Renal cortical epithelial cell (primary cell): ENCODE measurements at places on chromosomes 12 and 14. TPM values are rescaled to one million over a fixed set of nuclear protein-coding genes. Genes with fewer than 3 reads are reported as not detected.

GRCh38 chr14:100622708-100623485 is 35.7 kb upstream of the BEGAIN start:
- DNase-seq = no peak

- DNase-seq = no peak
Measured at GRCh38 chr14:38089123-38089522, 118.6 kb upstream of the SSTR1 start.

- no peak for DNase-seq
Measured at GRCh38 chr12:90245391-90245790, 536.8 kb upstream of the ATP2B1 start.

GRCh38 chr12:15318841-15319240 is 3.5 kb upstream of the PTPRO start:
- no peak for DNase-seq

GRCh38 chr12:132208153-132208823 is 64.0 kb downstream of the NOC4L start:
- no peak for DNase-seq

DNA sequence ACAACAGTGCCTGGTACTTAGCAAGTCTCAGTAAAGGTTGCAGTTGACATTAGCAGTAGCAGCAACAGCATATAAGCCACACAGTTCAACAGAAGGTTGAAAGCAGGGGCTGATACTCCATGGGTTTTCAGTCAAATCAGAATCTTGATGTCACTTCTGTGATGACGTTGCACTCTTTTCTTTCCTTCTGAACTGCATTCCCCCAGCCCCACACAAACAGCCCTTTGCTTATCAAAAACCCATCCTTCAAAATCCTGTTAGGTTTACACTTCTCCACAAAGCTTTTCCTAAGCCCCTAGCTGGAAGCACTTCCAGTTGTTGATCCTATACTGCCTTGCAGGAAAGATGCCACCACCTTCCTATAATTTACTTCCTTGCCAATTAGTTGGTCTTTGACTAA is 34.0 kb upstream of the KCNK13 start:
- no peak for DNase-seq

- DNase-seq = no peak
Measured at GRCh38 chr12:4121506-4122020, 152.0 kb upstream of the CCND2 start.

DNA sequence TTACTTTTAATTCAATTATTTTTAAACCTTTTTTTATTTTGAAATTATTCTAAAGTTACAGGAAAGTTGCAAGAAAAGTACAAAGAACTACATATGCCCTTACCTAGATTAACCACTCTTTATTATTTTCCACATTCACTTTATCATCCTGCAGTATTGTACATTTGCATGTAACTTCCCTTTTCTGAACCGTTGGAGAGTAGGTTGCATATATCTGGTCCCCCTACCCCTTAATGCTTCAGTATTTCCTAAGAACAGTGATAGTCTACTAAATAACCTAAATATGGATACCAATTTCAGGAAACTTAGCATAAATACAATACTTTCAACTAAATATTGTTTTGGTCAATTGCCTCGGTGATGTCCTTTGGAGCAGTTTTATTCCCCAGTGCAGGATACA is 15.0 kb downstream of the G2E3 start:
- DNase-seq = no peak

DNA sequence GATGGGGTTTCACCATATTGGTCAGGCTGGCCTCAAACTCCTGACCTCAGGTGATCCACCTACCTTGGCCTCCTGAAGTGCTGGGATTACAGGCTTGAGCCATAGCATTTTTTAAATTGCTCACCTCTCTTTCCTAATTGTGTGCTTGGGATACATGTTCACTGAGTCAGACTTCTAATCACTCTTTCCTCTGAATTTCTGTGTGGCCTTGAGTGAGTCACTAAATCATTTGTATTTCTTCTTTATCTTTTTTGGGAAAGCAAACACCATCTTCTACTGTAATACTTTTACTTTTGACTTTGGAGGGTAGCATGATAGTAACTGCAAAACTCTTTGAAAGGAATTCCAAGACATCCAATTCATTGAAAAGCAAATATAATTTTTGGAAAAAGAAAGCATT is 60.8 kb downstream of the FLRT2 start:
- peak; percentile 36 for DNase-seq

DNA sequence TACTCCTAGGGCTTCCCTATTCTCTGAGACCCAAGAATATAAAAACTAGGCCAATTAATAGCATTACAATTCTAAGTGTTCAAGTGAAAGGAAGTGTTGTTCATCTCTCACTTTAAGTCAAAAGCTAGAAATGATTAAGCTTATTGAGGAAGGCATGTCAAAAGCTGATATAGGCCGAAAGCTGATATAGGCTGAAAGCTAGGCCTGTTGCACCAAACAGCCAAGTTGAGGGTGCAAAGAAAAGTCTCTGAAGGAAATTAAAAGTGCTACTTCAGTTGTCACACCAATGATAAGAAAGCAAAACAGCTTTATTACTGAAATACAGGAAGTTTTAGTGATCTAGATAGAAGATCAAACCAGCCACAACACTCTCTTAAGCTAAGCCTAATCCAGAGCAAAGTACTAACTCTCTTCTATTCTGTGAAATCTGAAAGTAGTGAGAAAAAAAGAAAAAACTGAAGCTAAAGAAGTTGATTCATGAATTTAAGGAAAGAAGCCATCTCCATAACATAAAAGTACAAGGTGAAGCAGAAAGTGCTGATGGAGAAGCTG is 68.9 kb downstream of the SLC6A15 start:
- no peak for DNase-seq

- no peak for DNase-seq
Measured at GRCh38 chr12:132196038-132196872, 52.0 kb downstream of the NOC4L start.

DNA sequence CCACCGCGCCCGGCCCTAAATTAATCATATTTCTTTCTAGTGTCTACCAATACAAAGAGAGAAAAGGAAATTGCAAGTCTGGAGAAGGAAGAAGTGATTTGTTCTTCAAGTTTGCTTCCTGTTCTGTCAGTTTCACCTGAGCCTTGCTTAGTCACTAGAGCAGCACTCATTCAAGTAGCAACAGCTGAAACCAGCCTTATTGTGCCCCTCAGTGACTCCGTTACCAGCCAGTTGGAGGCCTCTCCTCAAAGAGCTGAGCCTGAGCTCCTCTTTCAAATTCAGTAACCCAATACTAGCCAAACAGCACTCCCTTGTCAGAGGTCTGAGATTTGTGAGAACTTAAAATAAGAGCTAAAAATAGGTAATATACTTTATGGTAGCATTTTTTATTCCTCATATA is 17.4 kb downstream of the PAWR start:
- no peak for DNase-seq

- no peak for DNase-seq
Measured at GRCh38 chr12:96386794-96387193, 13.4 kb downstream of the CDK17 start.

GRCh38 chr12:32743264-32743663 is 12.4 kb downstream of the YARS2 start:
- no peak for DNase-seq

PPP4R4 gene
- 1.2 and 3.3 TPM in 2 replicates for total RNA-seq

GRIN2B gene
- total RNA-seq = 0.52 and 0.89 TPM in 2 replicates

INSM2 gene
- total RNA-seq = 0.05 TPM in 1 of 2 replicates, not detected in the other

LTB4R2 gene
- total RNA-seq = 1.9 and 3.6 TPM in 2 replicates

GLIPR1L2 gene
- 0.17 and 0.65 TPM in 2 replicates for total RNA-seq

EGLN3 gene
- 13.1 and 17.5 TPM in 2 replicates for total RNA-seq

RNASE7 gene
- total RNA-seq = not detected in 2 replicates

RIN3 gene
- 2.1 and 8.5 TPM in 2 replicates for total RNA-seq

KCNH5 gene
- not detected in 2 replicates for total RNA-seq
